MCF 10A (cell line): ENCODE measurements at places on chromosomes 5 and 9.

DNA sequence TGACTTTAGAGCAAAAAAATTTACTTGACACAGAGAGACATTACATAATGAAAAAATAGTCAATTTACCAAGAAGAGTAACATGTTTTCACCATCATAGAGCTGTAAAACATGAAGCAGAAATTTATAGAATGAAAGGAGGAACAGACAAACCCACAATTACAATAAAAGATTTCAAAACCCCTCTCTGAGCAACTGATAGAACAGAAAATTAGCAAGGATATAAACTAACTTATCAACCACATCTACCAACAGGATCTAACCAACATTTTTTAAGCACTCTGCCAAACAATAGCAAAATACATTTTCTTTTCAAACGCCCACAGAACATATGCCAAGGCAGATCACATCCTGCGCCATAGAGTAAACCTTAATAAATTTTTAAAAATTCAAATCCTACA lies 17.9 kb downstream of the SLCO4C1 start:
- no peak for DNase-seq

DNA sequence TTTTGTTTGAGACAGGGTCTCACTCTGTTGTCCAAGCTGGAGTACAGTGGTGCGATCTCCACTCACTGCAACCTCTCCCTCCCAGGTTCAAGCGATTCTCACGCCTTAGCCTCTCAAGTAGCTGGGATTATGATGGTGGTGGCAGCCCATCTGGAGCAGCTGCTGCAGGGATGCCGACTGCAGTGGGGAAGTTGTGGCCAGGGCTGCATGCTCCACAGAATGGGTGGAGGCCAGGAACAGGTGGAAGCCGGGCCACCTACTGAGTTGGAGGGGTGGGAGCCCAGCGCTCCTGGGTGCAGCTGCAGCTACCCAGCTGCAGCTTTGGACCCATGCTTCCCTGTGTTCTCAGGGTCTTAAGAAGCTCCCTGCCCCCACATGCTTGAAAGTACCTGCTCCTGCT lies 99.7 kb downstream of the SCAI start:
- DNase-seq, result no peak

- DNase-seq, result peak; percentile 91
These were observed 124.1 kb downstream of the PRDM9 start for GRCh38 chr5:23631302-23632045.

DNA sequence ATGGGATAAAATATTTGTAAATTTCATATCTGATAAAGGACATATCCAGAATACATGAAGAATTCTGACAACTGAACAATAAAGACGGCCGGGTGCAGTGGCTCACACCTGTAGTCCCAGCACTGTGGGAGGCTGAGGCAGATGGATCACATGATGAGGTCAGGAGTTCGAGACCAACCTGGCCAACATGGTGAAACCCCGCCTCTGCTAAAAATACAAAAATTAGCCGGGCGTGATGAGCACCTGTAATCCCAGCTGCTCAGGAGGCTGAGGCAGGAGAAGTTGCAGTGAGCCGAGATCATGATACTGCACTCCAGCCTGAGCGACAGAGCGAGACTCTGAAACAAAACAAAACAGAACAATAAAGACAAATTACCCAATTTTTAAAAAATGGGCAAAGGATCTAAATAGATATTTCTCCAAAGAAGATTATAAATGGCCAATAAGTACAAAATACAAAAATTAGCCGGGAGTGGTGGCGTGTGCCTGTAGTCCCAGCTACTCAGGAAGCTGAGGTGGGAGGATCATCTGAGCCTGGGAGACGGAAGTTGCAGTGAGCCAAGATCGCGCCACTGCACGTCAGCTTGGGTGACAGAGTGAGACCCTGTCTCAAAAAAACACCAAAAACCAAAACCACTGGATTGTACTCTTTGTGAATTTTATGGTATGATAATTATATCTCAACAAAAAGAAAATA lies 9.6 kb upstream of the NSD1 start:
- no peak for DNase-seq

GRCh38 chr5:130425424-130425823 lies 521.2 kb downstream of the CHSY3 start:
- DNase-seq, result no peak

- DNase-seq, result no peak
These were observed 139.2 kb downstream of the PBX3 start for GRCh38 chr9:125886365-125886764.

DNA sequence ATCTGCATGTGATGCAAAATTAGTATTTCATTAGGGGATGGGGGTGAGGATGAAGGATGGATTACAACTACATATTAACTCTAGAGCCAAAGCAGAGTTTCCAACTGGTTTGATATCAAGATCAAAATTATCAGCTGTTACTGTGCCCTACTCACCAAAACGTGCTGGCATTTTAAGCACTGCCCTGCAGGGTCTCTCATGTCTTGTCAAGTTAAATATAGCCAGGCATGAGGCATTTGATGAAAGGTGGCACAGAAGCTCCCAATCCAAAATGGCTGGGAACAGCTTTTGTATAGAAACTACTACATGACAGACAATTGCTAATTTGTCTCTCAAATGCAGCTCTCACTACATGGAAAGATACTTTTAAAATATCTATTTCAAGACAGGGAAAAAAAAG lies 27.1 kb upstream of the CAAP1 start:
- no peak for DNase-seq

DNA sequence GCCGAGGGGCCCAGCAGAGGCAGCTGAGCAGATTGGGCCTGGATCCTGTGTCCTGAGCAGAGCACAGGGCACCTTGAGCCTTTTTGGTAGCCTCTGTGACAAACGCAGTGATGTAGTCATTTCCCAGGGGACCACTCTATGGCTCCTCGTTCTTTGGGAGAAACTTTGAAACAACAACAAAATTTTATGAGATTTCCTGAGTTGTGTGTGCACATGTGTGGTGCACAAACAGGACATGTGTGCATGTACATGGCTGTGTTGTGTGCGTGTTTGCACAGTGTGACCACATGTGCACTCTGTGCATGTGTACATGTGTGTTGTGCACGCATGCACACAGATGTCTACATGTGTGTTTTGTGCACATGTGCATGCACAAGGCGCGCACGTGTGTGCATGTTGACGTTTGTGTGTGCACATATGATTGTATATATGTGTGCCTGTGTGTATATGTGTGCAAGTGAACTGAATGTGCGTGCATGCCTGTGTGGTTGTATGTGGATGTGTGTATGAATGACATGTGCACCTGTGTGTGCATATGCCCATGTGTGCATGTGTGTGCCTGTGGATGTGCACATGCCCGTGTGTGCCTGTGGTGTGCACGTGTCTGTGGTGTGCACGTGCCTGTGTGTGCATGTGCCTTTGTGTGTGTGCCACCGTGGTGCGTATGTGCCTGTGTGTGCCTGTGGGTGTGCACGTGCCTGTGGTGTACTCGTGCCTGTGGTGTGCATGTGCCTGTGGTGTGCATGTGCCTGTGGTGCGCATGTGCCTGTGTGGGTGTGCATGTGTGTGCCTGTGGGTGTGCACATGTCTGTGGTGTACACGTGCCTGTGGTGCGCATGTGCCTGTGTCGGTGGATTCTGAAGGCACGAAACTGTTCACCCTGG lies 221.6 kb downstream of the CACNA1B start:
- DNase-seq, result no peak

- DNase-seq, result peak; percentile 72
These were observed 50.9 kb upstream of the HSPB3 start for GRCh38 chr5:54404568-54404967.
